ENCODE measurements at places on chromosomes 7 and 10.

DNA sequence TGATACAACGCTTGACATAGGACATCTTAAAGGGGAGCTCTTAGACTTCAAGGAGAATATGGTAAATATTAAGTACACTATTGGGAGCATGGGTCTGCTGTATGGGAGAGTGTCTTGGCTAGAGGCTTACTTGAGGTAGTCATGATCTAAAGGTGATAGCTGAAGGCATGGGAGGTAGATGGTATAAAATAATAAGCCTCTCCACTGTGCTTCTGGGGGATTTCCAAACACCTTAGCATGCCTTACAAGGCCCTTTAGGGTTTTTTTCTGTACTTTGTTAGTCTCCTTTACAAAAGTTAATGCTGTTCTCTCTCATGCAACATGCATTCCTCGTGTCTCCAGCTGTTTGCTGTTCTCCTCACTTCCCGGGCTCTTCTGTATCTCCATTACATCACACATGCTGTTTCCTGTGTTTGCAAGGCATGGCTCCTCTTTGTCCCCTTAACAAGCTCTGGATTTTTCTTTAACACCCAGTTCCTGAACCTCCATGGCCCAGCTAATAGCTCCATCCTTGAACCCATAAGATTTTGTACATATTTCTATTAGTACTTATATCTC, 449.7 kb downstream of the AUTS2 start:
- DNase-seq: no peak

DNA sequence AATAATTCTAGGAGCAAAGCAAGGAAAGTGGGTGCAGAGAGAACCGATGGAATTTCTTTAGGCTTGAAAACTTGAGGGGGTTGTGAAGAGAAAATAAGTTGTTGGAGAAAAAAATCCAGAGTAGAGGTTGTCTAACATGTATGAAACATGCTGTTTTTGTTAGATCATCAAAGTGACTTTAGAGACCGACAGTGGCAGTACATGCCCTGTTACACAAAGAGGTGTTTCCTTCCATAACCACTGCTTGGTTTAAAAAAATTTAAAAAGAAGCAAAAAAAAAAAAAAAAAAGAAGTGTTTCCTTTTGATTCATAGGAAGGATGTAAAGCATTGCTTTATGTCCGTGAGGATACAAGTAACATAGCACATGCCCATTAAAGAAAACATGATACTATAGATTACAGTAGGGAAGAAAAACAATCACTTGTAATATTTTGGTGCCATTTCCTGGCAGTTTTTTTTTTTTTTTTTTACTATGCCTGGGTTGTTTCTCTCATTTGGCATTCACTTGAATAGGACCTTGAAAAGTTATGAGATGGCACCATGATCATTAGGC, 6.1 kb downstream of the ENTPD1 start:
- DNase-seq: no peak

DNA sequence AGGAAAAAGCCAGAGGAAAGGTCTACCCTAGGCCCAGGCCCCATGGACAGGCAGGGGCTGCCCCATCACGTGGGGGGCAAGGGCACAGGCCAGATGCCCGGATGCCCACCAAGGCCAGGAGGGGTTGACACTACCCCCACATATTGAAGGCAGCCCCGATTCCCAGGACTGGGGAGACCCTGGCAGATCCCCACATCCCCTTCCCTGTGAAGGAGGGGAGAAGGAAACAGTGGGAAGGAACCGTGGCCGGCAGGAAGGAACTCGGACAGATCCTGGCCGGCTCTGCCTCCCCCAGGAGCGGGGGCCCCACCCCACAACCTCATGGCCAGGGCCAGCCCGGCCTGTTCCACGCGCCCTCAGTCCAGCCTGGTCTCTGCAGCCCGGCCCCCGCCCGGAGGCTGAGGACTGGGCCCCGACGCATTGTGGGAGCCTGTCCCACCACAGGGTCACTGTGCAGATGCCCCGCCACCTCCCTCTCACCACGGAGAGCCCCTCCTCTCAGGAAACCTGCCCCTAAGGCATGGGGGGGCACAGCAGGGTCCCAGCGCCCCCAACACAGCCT, 41.3 kb downstream of the PAPOLB start:
- no peak for DNase-seq

GRCh38 chr10:69406302-69406811, 10.4 kb downstream of the TACR2 start:
- no peak for DNase-seq

DNA sequence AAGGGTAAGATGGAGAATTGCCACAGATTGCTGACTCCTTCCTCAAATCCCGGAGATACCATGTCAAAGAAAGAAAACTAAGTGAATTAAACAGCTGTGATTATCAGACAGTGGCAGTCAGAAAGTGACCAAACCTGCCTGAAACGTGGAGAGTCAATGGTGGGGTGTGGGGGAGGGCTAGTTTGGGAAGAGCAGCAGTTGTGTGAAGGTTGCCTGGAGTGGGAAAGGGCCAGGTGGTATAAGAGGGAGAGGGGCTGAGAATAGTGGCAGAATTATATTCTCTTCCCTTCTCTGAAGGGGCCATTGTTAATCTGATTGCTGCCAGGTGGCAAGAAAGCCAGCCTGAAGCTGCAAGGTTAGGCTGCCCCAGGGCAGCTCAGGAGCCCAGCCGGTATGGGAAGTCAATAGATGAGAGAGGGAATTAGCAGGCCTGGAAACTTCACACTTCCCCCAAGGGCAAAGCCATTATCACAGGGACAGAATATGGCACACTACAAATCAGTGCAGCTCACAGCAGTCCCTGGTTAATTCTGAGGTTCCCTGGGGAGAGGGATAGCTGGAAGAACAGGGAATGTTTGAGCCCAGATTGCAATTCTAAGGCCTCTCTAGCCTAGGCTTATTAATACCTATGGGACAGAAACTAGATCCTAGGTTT, 83.9 kb upstream of the ITGB1 start:
- DNase-seq: no peak

GRCh38 chr7:94877731-94878670, 29.4 kb upstream of the PPP1R9A start:
- no peak for DNase-seq

DNA sequence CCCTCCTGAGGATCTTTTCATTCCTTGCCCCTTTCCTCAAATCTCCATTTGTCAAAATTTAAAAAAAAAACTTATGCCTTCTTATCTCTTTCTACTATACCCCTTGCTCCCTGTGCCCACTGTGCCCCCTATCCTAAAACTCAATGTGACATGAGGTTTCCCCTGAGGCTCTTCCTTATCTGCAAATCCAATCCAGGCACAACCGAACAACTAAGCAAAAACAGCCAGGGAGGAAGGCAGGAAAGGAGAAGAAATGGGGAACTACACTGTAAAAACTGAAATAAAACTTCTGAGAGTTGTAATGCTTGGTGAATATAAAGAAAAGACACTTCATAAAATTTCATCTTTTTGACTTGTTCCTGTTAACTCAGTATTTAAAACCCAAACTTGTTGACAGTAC, 54.2 kb downstream of the CRPPA start:
- no peak for DNase-seq

GRCh38 chr7:148700661-148701064, 2.0 kb downstream of the CUL1 start:
- no peak for DNase-seq

- DNase-seq: no peak
Measured at GRCh38 chr10:24132741-24133140, 76.2 kb upstream of the KIAA1217 start.

- DNase-seq: no peak
Measured at GRCh38 chr7:70669854-70670253, 462.1 kb upstream of the GALNT17 start.

DNA sequence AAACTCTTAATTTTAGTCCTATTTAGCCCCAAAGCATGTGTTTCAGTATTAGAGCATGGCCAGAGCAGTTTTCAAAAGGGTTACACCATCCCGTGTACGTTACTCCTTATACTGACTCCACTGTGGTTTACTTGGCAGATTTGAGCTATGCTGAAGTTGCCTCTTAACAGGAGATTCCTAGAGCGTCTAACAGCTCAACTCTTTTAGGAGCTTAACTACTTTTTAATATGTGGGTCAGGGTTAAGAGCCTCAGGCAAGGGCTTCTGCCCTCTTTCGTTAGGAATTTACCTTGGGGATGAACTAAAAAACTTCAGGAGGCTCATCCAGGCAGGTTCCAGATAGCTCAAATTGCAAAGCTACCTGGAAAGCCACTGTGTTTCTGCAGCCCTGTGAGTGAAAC, 674.8 kb upstream of the C7orf33 start:
- DNase-seq: no peak

DNA sequence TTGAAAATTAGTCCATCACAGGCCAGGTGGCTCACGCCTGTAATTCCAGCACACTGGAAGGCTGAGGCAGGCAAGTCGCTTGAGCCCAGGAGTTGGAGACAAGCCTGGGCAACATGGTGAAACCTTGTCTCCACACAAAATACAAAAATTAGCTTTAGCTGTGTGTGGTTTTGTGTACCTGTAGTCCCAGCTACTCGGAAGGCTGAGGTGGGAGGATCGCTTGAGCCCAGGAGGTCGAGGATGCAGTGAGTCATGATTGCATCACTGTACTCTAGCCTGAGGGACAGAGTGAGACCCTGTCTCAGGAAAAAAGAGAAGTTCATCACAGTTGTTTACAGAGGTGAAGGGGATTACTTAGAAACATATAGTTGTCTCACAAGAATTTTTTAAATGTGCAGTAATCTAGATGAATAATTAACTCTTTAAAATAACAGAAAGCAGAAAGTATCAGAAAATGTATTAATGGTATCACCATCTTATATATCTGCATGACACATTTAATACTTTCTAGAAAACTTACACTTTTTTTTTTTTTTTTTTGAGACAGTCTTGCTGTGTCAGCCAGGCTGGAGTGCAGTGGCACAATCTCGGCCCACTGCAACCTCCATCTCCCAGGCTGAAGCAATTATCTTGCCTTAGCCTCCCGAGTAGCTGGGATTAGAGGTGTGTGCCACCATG, 8.9 kb downstream of the LCOR start:
- no peak for DNase-seq

DNA sequence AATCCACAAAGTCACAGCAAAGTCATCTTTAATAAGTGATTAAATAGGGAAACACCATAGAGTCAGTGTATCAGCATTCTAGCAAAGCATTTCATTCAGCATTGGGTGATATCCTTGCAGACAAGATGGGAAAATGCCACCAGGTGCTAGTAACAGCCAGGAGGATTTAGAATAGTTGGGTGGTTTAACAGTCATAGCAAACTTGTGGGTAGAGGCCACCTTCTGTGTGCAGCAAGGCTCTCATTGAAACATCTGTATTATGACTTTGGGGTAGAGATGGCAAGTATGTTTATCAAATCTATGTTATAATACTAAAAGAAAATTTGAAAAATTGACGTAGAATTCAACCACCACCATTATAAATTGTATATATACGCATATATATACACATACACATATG, 26.4 kb upstream of the ADO start:
- DNase-seq: no peak

- DNase-seq: no peak
Measured at GRCh38 chr10:125011926-125012705, 70.2 kb downstream of the ZRANB1 start.

GRCh38 chr7:87984088-87984487, 50.0 kb downstream of the ADAM22 start:
- no peak for DNase-seq

DNA sequence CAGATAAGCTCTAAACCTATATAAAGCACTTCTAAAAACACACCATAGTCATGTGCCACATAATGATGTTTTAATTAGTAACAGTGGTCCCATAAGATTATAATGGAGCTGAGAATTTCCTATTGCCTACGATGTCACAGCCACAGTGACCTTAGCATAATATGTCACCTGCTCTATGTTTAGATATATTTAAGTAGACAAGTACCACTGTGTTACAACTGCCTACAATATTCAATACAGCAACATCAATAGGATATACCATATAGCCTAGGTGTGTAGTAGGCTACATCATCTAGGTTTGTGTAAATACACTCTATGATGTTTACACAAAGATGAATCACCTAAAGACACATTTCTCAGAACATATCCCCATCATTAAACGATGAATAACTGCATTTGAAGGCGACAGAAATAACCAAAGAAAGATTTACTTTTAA, 24.5 kb downstream of the GPR22 start:
- DNase-seq: no peak

DNA sequence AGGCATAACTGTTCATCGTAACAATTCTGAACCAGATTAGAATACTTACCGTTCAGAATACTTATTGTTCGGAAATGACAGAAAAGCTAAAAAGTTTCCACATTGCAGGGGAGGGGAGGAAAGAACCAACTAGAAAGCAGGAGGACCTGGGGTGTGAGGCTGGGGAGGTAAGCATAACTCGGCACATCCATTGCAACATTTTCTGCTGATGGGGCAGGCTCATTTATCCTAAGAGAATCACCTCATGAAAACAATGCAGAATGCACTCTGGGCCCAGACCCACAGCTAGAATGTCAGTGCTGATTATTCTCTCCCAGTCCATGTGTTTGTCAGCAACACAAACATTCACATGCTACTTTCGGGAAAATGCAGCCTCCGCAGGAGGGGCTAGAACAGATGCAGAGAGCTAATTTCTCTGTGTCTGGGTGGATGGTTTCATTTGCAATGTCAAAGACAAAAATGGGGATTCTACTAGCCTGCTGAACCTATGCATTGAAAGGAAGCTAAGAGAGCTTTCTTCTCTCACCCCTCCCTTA, 9.6 kb downstream of the DNMBP start:
- DNase-seq: no peak

GRCh38 chr10:62096256-62096933, 172.2 kb downstream of the RTKN2 start:
- DNase-seq: no peak

DNA sequence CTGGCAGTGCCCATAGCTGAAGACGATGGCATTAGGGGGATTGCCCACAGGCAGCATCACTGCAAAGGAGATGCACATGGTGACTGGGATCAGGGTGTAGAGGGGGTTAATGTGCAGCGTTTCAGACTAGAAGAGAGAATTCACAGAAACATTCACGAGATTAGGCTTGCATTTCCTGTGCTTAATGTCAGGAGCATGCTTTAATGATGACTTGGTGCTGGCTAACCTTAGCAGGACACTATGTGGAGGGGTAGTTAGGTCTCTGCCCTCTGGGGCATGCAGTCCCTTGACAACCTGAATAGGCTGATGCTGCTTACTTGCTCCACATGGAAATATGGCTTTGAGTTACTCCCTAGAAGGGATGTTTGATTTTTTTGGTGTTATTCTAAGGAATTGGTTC, 21.8 kb downstream of the STMP1 start:
- DNase-seq: no peak

DNA sequence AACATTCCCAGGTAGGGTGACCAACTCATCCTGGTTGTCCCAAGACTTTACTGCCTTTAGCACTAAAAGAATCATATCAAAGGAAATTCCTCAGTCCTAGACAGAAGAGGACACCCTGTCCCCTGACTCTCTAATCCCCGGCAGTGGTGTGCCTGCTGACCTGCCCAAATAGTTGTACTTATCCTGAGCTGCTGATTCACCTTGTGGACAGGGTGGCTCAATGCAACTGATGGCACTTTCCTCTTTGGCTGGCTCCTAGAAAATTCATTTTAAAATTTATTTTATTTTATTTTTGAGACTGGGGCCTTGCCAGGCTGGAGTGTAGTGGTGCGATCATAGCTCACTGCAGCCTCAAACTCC, 111.7 kb downstream of the JCAD start:
- DNase-seq: no peak
